ENCODE measurements at places on chromosomes 12 and 14.

GRCh38 chr12:13165617-13166041 lies 30.9 kb upstream of the EMP1 start:
- no peaks in the 10 kb centered on the region for H3K36me3 ChIP-seq
- no peak overlapping the region for H3K27ac ChIP-seq
- H3K4me1 ChIP-seq = peaks cover 17% of the 10 kb centered on the region

DNA sequence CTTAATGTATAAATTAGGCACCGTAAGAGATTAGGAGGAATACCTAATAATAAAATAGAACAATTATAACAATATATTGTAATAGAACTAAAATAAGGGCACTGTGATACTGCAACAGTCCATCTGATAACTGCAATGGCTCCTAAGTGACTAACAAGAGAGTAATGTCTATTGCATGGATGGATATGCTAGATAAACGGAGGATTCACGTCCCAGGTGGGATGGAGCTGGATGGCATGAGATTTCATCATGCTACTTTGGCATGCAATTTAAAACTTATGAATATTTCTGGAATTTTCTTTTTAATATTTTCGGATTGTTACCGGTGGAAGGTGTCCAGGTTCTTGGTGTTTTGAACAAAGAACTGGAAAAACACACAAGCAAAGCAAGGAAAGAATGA lies 2.2 kb upstream of the TMEM19 start:
- no peaks in the 10 kb centered on the region for H3K27me3 ChIP-seq
- H3K4me3 ChIP-seq = no peak overlapping the region
- no peak overlapping the region for H3K27ac ChIP-seq
- H3K4me1 ChIP-seq = peaks cover 32% of the 10 kb centered on the region
- H3K36me3 ChIP-seq = no peaks in the 10 kb centered on the region
- no peak for DNase-seq

DNA sequence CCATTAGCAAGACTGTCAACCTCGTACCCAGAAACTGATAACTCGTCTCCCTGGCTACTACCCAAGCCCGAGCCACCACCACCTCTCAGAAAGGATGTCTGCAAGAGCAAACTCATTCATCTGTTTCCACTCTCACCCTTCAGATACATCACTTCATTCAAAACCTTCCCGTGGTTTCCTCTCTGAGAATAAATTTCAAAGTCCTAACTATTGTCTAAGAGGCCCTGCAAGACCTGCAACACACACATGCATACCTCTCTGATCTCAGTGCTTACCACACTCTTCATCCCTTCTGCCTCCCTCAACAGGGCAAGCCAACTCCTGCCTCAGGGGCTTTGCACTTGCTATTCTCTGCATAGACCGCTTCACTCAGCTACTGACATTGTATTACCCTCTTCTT lies 40.6 kb downstream of the PPP1R13B start:
- no peak overlapping the region for H3K27ac ChIP-seq
- no peak for DNase-seq
- no peak overlapping the region for H3K4me3 ChIP-seq
- H3K36me3 ChIP-seq = no peaks in the 10 kb centered on the region

DNA sequence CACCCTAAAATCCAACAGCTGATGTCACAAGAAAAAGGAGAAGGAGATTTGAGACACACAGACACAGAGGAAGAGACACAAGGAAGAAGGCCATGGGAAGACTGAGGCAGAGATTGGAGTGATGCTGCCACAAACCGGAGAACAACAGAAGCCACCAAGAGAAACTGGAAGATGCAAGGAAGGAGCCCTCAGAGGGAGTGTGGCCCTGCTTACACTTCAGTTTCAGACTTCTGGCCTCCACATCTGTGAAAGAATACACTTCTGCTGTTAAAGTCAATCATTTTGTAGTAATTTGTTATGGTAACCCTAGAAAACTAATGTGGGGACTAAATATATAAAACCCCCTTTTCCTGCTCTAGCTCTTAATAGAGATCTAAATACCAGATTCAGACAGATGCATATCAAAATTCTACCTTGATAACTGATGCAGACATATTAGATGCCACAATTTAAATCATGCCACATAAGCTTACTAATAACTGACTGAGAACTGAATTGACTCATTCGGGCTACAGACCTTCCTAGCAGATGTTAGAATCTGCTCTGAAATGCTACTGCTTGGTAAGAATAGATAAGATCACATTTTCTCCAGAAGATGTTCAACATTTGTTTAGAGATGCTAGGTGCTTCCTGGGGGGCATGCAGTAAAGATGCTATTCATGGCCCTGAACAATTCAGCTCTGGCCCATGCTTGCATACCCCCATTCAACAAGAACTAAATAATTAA lies 113.1 kb upstream of the CCND2 start:
- no peaks in the 10 kb centered on the region for H3K4me1 ChIP-seq
- DNase-seq = no peak
- H3K27me3 ChIP-seq = no peaks in the 10 kb centered on the region
- no peaks in the 10 kb centered on the region for H3K36me3 ChIP-seq

GRCh38 chr12:118402251-118402650 lies 25.9 kb downstream of the SUDS3 start:
- H3K36me3 ChIP-seq = peaks cover 61% of the 10 kb centered on the region
- no peaks in the 10 kb centered on the region for H3K27me3 ChIP-seq
- no peak for DNase-seq
- H3K4me1 ChIP-seq = no peaks in the 10 kb centered on the region

DNA sequence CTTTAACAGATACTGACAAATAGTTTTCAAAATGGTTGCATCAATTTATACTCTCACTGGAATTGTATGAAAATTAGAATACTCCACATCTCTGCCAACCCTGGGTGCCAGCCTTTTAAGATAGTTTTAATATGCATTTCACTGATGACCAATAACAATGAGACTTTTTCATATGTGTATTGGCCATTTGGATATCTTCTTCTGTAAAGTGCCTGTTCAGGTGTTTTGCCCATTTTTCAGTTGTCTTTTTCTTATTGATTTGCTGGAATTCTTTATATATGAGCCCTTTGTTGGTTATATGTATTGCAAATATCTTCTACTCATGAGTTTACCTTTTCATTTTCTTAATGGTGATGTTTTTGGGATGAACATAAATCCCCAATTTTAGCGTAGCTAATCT lies 16.7 kb upstream of the RNU6-7 start:
- no peak overlapping the region for H3K27ac ChIP-seq
- DNase-seq = no peak

DNA sequence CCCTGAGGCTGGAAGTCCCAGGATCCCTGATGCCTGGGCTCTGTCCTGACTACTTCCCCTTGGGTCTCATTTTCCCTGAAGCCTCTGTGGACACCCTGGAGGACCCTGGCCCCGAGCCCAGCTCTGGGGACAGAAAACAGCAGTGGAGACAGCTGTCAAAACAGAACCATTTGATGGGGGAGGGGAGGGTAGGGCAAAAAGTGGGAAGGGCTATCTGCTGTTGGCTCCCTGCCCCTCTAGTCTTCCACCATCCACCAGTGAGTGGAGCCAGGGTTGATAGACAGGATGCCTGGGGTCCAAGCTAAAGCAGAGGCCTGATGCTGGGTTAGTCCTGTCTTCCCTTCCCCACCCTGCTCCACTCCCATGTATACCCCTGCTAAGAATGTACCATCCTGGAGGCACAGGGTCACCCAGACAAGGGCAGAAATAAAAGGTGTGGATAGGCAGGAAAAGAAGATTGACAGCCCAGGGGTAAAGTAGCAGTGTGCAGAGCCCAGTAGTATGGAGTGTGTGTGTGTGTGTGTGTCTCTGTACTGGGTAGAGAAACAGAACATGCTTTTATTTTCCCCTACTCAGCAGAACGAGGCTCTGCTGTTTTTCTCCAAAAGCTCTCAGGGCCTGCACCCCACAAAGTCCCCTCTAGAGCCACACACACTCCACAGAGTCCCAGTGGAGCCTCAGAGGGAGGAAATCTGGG lies 9.8 kb downstream of the ZNF385A start:
- H3K4me3 ChIP-seq = no peak overlapping the region
- no peak for DNase-seq
- peaks cover 18% of the 10 kb centered on the region for H3K4me1 ChIP-seq
- 0 out of 2 replicates have a peak, but pooled peaks cover 3% of the 10 kb centered on the region for H3K36me3 ChIP-seq
- no peaks in the 10 kb centered on the region for H3K27me3 ChIP-seq
- H3K27ac ChIP-seq = no peak overlapping the region

- H3K4me1 ChIP-seq = peaks cover 66% of the 10 kb centered on the region
- H3K36me3 ChIP-seq = no peaks in the 10 kb centered on the region
- peak overlapping the region; percentile 98 for H3K27ac ChIP-seq
- H3K27me3 ChIP-seq = no peaks in the 10 kb centered on the region
- H3K4me3 ChIP-seq = peak overlapping the region; percentile 69
Observed at GRCh38 chr12:57242691-57243454, 8.1 kb downstream of the STAC3 start.

DNA sequence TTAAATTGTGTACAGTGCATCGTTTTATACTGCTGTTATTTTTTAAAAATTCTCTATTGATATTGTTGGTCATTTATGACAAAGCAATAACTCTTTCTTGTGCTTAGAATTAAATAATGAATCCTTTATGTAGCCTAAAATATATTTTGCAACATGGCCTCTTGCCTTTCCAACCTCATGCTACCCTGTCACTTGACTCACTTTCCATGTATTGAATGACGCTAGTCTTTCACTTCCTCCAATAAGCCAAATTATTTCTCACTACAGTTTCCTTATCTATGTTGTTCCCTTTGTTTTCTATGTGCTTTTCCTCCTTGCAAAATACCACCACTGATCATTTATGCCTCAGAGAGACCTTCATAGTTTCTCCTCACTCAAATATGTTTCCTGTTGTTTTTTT lies 16.3 kb upstream of the EPYC start:
- no peak for DNase-seq
- no peaks in the 10 kb centered on the region for H3K4me1 ChIP-seq
- H3K27me3 ChIP-seq = no peaks in the 10 kb centered on the region
- no peak overlapping the region for H3K4me3 ChIP-seq
- no peaks in the 10 kb centered on the region for H3K36me3 ChIP-seq
- H3K27ac ChIP-seq = no peak overlapping the region

DNA sequence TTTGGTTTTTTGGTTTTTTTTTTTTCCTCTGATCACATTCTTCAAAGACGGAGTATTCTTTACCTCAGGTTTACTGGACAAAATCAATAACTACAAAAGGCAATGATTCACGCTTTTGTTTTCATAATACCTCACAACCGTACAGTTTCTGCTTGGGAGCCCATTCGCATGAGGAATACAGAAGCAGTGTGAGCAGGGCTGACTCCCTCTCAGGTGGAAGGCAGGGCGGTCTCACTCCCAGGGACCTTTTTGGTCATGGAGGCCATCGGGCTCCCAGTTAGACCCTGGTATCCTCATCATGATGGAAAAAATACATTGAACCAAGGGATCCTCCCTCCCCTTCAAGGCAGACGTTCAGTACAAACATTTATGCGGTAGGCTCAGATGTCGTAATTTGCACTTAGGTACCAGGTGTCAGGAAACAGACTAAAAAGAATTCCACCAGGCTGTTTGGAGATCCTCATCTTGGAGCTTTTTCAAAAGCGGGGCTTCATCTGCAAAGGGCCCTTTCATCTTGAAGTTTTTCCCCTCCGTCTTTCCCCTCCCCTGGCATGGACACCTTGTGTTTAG lies 19.0 kb upstream of the TIGAR start:
- no peak overlapping the region for H3K27ac ChIP-seq
- no peak for DNase-seq
- no peaks in the 10 kb centered on the region for H3K4me1 ChIP-seq
- H3K36me3 ChIP-seq = no peaks in the 10 kb centered on the region
- H3K27me3 ChIP-seq = no peaks in the 10 kb centered on the region
- no peak overlapping the region for H3K4me3 ChIP-seq

GRCh38 chr12:122147514-122148290 lies 26.3 kb downstream of the IL31 start:
- no peak for DNase-seq
- peaks cover 6% of the 10 kb centered on the region for H3K4me1 ChIP-seq
- no peak overlapping the region for H3K4me3 ChIP-seq
- H3K27ac ChIP-seq = no peak overlapping the region

DNA sequence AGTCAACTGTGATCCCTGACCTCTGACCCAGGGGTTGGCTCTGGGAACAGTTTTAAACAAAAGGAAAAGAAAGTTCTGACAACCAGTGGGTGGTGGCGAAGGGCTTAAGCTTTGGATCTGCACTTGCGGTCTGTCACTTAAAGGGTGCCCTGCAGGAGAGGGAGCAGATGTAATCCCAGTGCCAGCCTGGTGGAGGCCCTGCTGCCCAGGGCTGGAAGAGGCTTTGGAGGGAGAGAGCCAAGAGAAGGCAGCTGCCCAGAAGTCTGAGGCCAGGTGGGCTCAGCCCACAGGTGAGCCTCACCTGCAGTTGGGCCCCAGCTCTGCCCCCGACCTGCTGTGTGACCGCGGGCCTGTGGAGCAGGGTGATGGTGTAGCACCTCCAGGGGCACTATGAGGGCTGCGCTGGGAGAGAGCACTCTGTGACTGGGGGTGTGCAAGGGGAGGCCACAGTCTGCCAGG lies 19.1 kb downstream of the SH2B3 start:
- no peaks in the 10 kb centered on the region for H3K27me3 ChIP-seq
- H3K4me1 ChIP-seq = peaks cover 18% of the 10 kb centered on the region
- DNase-seq = no peak
- no peak overlapping the region for H3K4me3 ChIP-seq
- 0 out of 2 replicates have a peak, but pooled peaks cover 5% of the 10 kb centered on the region for H3K36me3 ChIP-seq

DNA sequence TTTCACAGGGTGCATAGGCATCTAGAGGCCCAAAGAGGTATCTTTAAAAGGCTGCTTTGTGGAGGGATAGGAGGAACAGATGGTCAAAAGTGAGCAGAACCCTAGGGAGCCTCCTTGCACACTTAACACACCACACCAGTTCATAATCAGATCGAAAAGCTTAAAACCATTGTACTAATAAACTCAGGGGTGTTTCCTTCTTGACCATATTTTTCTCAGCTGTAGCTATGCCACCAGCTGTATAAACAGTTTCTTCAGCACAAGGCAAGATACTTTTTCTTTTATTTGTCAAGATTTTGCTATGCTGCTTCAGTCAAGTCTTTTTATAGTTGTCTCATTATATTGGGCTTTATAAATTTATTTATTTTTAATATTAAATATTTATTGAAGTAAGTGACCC lies 88.7 kb downstream of the RIC8B start:
- no peak overlapping the region for H3K4me3 ChIP-seq
- DNase-seq = no peak
- H3K4me1 ChIP-seq = peaks cover 5% of the 10 kb centered on the region
- H3K36me3 ChIP-seq = no peaks in the 10 kb centered on the region
- H3K27ac ChIP-seq = no peak overlapping the region
- no peaks in the 10 kb centered on the region for H3K27me3 ChIP-seq

- no peak for DNase-seq
- H3K27ac ChIP-seq = no peak overlapping the region
- H3K4me1 ChIP-seq = no peaks in the 10 kb centered on the region
- no peaks in the 10 kb centered on the region for H3K36me3 ChIP-seq
Observed at GRCh38 chr12:3150931-3151835, 74.0 kb downstream of the TSPAN9 start.
